ENCODE measurements at places on chromosomes 3 and 15. TPM values are rescaled to one million over a fixed set of nuclear protein-coding genes. Genes with fewer than 3 reads are reported as not detected.
A peak's percentile ranks its signal among the peaks of the same experiment; 100 is the strongest.

- no peak for DNase-seq
These were observed 52.4 kb downstream of the PSMD6 start for GRCh38 chr3:63970631-63971475.

DNA sequence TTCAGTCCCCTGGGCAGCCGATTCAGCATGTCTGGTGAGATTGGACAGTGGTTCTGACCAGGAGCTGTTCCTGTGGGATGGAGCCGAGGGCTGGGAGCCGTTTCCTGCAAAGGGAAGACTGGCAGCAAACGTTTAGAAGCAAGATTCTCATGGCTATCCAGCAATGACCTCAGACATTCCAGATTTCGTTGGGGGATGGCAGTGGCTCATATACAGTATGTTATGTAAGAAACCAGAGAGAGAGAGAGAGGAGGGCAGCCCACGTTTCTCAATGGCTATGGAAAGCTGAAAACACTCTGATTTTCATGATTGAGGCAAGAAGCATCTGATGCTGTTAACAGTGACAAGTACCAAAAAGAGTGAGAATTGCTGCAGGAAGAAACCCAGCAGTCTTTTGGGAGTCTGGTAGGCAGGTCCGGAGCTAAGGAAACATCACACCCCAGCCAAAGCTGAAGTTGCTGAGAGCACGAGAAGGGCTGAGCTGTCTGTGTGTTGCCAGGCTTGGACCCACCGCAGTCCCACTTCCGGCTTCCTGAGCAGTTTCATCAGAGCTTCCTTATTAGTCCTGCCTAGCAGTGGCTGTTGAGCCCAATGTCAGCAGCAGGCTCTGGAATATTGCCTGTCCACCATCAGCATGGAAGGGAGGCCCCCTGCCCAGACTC is 25.6 kb upstream of the VPS8 start:
- peak; percentile 76 for DNase-seq

GRCh38 chr3:46524008-46524407 is 26.2 kb downstream of the RTP3 start:
- DNase-seq: no peak

DNA sequence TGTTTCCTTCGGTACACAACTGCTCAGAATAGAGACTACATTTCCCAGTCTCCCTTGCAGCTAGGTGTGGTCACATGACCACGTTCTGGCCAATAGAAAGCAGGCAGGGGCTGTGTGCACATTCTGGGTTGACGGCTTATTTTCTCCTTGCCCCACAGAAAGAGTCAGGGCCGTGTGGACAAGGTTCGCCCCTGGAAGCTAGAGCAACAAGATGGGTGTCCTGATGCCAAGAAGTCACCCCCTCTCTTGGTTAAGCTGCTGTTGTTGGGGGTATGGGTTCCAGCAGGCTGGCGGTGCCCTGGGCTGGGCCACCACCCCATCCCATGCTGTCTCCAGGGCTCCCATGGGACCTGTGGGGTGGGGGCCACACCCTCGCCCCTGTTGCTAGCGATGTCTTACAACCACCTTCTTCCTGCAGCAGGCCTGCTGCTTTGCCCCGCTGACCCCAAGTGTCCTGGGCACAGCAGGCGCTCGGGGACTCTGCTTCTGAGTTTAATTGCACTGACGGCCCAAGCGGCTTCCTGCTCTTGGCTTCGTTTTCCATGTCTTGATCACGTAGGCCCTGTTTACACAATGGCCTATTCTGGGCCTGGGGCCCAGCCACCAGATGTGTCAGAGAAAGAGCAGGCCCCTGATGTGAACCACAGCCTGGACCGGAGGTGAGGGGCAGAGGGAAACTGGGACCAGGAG is 24.9 kb downstream of the ABTB1 start:
- peak; percentile 93 for DNase-seq

DNA sequence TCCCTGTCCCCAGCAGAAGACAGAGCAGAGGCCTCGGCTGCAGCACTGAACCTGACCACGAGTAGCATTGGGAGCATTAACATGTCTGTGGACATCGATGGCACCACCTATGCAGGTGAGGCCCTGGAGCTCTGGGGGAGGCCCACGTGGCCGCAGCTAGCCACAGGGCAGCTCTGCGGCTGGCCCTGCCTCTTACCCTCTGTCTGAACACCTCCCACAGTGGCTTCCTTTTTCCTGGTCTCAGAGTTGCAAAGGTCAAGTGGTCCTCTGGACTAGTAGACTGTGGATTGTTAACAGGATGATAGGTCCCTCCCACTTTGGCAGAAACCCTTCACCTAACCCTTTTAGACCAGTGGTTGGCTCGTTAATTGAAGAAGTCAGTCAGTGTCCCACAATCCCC is 22.5 kb upstream of the CLK3 start:
- no peak for DNase-seq

GRCh38 chr3:186105543-186105942 is 3.3 kb downstream of the ETV5 start:
- DNase-seq: no peak

DNA sequence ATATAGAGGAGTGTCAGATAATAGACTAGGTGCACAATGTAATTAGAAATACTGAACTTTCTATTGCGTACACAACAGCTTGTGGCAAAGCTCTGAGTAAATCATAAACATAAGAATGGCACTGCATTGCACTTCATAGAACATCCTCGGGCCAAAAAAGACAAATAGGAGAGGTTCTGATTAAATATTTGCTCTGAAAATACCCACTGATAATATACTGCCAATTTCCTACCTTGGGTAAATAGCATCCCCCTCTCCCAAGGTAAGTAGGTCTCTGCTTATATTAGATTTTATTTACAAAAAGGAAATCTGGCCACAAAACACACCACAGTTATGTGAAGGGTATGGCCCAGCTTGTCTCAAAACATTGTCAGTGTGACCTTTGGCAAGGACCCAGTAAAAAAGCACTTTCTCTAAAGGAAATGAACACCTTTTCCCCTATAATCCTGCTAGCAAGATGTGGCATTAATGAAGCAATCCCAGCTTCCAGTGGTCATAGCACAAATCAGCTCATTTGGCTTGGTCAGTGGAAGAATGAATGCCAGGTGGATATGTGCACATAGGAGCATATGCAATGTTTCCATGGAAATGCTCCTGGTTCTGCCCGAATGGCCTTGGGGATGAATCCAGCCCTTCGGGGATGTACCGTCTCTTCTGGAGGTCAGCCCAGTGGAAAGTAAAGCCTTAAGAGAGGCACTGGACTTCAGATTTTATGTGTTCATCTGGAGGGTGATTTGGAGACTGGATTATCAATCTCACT is 315.9 kb downstream of the LSAMP start:
- no peak for DNase-seq

DNA sequence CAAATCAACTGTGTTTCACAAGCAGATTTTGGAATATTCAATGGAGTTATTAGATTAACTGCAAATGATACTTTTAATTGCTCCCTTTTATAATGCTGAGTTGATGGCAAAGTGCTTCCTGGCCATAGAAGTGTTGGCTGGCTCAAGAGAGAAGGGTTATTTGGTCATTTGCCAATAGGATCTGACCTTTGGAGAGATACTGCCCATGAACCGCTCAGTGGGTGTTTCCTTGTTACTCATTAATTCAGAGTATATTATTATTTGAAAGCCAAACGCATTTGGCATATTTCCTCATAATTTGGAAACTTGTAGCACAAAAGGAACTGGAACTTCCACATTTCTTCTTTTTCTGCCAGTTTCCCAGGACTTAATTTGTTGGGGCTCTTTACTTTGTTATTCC is 234.7 kb downstream of the CDIN1 start:
- no peak for DNase-seq

GRCh38 chr3:5187920-5188418 is 462 bp downstream of the EDEM1 start:
- DNase-seq: peak; percentile 45

DNA sequence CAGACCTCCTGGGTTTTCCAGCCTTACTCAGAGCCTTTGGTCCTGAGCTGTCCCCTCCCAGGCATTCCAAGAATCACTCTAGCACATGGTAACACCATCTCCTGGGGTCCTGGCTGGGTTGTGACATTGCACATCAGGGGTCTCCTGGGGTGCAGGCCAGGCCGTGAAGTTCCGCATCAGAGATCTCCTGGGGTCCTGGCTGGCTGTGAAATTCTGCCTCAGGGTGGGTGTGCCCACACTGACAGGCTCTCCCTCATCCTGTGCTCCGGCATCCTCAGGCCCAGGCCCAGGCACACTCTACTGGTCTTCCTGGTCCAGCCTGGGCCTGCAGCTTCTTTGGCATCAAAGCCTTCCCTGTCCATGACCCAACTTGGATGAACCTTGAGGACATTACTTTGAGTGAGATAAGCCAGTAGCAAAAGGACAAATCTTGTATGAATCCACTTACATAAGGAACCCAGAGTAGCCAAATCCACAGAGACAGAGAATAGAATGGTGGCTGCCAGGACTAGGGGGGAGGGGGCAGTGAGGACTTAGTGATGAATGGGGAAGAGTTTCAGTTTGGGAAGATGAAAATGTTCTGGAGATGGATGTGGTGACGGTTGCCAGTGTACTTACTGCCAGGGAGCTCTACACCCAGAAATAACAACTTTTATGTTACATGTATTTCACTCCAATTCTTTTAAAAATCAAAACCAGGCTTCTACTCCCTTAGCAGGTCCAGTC is 49.1 kb upstream of the KLF13 start:
- no peak for DNase-seq

DNA sequence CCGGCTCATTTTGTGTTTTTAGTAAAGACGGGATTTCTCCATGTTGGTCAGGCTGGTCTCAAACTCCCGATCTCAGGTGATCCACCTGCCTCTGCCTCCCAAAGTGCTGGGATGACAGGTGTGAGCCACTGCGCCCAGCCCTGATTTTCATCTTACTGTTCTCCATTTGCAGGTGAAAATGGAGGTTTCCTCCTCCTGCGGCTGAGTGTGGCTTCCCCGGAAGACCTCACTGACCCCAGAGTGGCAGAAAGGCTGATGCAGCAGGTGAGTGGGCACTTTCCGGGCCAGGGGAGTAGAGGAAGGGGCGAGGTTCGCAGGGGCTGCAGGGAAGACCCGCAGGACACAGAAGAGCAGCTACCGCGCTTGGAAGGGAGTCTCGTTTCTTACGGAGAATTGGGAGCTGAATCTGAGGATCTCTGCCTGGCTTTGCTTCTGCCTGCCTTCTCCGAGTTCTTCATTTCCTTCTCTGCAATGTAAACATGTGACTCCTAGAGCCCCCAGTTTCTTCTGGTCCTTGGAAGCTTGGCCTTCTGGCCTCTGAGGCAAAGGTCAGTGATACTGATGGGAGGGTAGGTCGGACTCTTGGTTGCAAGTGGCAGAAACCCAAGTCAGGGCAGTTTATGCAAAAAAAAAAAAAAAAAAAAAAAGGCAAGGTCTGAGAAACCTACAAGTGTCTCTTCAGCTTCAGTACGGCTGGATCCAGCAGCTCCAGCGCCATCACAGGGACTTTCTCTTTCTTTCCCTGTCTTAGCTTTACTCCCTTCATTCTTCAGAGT is 8.9 kb downstream of the MUC20 start:
- no peak for DNase-seq

DNA sequence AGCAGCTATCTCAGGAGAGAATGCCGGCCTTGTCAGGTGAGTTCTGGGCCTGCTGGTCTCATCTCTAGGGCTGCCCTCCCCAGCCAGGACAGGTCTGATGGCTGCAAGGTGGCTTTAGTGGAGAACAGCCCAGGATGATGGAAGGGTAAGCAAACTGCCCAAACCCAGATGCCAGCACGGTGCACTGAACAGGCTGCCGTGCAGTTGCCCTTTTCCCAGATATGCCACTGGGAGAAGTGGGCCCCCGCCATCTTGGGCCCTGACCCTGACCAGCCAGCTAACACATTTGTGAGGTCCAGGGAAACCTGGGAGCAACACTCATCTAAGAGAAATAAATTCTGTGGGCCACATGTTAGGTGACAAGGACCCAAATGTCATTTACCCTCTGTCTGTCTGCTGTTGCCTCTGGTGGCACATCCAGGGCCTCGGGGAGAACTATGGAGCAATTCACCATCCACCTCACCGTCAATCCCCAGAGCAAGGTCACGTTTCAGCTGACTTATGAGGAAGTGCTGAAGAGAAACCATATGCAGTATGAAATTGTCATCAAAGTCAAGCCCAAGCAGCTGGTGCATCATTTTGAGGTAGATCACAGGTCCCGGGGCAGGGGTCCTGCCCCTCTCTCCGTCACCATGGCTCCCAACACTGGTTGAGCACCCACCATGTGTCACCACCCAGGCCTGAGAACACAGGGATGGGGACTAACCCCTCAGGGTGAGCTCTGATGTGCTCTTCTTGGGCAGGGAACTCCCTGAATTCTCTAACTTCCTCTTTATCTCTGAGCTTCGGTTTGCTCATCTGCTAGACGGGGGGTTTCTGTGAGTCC is 1.8 kb downstream of the ITIH1 start:
- no peak for DNase-seq

GRCh38 chr3:134084242-134084950 is 54.7 kb upstream of the SLCO2A1 start:
- no peak for DNase-seq

The GABRB3 gene
- 4.8 TPM for total RNA-seq

DNA sequence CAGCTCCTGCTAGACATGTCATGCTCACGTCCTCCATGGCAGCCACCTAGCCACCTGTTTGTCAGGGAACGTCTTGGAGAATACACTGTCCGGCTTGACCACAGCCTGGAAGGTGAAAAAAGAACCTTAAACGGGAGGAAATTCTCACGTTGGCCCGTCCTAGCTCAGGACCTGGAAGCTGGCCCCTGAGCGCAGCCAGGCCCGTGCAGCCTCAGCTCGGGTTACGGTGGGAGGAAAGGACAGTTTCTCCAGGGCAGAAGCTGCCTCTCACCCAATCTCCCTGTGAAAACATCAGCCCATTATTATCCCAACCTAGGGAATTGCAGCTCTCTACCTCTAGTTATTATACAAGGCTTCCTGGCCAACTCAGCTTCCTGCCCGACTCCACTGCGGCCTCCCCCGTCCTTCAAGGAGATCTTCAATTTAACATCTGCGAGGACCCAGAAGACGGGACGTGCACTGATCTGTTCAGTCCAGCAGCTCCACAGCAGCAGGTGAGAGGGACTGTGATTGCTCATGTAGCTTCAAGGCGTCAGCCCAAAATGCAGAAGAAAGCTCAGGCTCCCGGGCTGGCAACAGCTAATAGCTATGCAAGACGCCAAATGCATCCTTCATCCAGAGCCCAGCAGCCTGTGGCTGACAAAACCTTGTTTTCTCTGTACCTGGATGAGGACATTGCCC is 84.7 kb downstream of the ADAMTS17 start:
- DNase-seq: no peak

DNA sequence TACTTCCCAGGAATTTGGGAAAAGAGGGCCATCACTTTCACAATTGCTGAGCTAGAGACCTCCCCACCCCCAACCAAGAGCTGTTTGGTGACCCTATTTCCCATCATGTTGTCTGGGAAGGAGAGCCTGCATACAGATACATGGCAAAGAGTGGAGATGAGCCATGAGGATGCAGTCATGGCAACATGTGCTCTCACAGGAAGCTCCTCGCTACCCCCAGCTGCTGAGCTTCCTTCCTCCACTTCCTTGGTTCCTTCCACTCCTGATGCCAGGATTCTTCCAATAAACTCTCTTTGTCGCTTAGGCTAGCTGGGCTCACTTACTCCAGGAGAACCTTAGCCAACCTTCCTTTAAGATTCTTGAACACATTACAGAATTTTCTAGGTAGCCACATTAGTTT is 48.3 kb upstream of the MUC13 start:
- DNase-seq: no peak

The CRABP1 gene
- total RNA-seq: 21.6 TPM

The TMEM207 gene
- total RNA-seq: not detected

The AHSG gene
- total RNA-seq: not detected

The SNRPA1 gene
- 32.9 TPM for total RNA-seq

The TTLL13 gene
- not detected for total RNA-seq

- no peak for DNase-seq
These were observed 6.0 kb downstream of the SPATA12 start for GRCh38 chr3:57066471-57066870.

The IGSF10 gene
- 15.3 TPM for total RNA-seq

Data from tongue (tissue), 3 donors.